Activated naive CD8-positive, alpha-beta T cell treated with anti-CD3 and anti-CD28 coated beads, Interleukin-2, amount 10 ng/mL, durations not matched to agents 7 days and 5 days (primary cell): ENCODE measurements at places on chromosomes 7 and 10. TPM values are rescaled to one million over a fixed set of nuclear protein-coding genes. Genes with fewer than 3 reads are reported as not detected.

Gene LIPK
- not detected for total RNA-seq

Gene SMO
- total RNA-seq = 0.20 TPM

DNA sequence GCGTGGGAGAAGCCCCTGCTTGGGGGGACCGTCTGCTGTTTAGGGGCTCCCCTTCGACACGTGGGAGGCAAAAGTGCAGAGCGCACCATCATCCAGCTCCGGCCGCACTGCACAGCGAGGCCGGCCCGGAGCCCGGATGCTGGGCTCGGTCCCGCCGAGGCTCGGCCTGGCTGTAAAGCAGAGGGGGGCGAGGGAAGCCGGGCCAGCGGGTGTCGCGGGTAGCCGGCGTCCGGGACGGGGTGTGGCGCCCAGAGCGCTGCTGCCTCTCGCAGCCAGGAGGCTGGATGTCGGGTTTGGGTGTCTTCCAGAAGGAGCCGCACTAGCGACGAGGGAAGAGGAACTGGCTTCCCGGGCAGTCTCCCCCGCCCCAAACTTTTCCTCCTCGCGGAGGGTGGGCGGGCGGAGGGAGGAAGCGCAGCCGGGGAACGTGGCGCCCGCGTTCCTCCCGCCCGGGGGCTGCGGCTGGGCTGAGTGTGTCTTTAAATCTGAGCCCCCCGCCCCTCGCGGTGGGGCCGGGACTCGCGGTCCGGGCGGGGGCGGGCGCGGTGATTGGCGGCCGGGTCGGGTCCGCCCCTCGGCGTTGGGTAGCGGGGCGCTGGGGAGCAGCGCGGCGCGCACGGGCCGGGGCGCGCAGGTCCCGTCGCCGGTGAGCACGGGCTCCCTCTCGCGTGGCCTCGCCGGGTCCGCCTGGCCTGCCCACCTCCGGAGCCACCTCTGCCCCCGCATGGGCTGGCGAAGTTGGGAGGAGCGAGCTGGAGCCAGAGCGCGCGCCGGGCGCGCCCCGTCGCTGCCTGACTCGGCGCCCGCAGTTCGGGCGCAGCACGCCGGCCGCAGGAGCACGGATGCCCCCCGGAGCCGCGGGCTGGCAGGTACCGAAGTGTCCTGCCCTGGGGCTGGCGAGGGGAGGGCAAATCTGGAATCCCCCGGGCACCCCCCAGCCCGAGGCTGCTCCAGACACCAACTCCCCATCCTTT lies at the start of gene PALD1:
Gene PALD1, plus strand, starts transcription at position 577 of the 974 bp plus-strand sequence. CDS start 47,185 bp downstream, outside the sequence.
- H3K36me3 ChIP-seq = no peaks in the 10 kb centered on the region
- peak; percentile 65 for DNase-seq
- H3K27ac ChIP-seq = peak within 1 kb of the TSS; percentile 68
- peaks cover 38% of the 10 kb centered on the region for H3K4me1 ChIP-seq
- H3K4me3 ChIP-seq = peak within 1 kb of the TSS; percentile 81
- H3K27me3 ChIP-seq = peaks cover 40% of the 10 kb centered on the region

- no peaks in the 10 kb centered on the region for H3K36me3 ChIP-seq
- H3K27me3 ChIP-seq = no peaks in the 10 kb centered on the region
- no peak overlapping the region for H3K4me3 ChIP-seq
- no peak overlapping the region for H3K27ac ChIP-seq
- no peak for DNase-seq
- H3K4me1 ChIP-seq = no peaks in the 10 kb centered on the region
These were observed 459.0 kb downstream of the SH2D4B start for GRCh38 chr10:80996615-80997193.

DNA sequence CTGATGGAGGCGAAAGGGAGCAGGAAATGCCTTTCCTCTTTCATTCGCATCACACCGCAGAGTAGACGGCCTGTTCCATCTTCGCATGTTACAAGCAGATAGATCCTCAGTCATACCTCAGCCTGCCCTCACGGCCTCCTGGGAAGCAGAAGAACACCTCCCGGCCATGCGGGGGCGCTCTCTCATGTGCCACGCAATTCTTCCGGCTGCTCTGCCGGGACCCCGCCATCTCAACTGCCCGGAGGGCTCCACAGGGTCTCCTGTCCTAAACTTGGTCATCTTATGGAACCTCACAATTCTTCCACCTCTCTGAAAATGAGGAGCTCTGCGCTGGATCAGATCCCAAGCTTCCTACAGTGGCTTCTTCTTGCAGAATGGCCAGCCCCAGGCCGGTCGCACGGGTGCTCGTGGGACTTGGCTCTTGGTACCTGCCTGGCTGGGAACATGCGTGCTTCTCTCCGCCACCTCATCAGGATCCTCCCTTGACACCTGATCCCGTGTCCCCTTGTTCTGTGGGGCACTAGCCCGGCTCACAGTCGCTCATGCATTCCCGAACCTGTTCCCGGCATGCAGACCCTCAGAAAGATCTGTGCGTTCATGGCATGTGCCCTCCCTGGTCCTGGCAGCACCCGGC lies 262.8 kb upstream of the SHH start:
- no peaks in the 10 kb centered on the region for H3K36me3 ChIP-seq
- H3K4me1 ChIP-seq = no peaks in the 10 kb centered on the region
- H3K27ac ChIP-seq = no peak overlapping the region
- H3K4me3 ChIP-seq = no peak overlapping the region
- peaks cover 6% of the 10 kb centered on the region for H3K27me3 ChIP-seq

- no peak overlapping the region for H3K4me3 ChIP-seq
- H3K27ac ChIP-seq = no peak overlapping the region
- no peaks in the 10 kb centered on the region for H3K4me1 ChIP-seq
- no peaks in the 10 kb centered on the region for H3K27me3 ChIP-seq
- no peak for DNase-seq
These were observed 67.7 kb upstream of the NEUROD6 start for GRCh38 chr7:31408140-31408729.

- no peaks in the 10 kb centered on the region for H3K27me3 ChIP-seq
- no peak for DNase-seq
- peak overlapping the region; percentile 44 for H3K4me3 ChIP-seq
- H3K4me1 ChIP-seq = peaks cover 34% of the 10 kb centered on the region
These were observed 2.7 kb upstream of the MTG1 start for GRCh38 chr10:133391249-133391635.

DNA sequence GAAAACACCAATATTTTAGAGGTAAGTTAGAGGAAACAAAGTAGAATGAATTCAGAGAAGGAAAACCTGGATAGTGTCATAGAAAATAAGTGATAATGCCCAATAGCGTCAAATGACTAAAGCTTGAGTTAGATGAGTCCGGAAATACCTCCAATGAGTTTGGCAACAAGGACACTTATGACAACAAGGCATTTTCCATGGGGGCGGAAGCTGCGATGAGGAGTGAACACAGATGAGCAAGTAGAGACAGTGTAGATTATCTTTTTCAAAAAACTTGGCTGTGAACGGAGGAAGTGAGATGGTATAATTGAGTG lies 383 bp upstream of the R3HCC1L start:
- H3K27me3 ChIP-seq = peaks cover 4% of the 10 kb centered on the region
- no peak for DNase-seq
- H3K36me3 ChIP-seq = peaks cover 13% of the 10 kb centered on the region
- peak overlapping the region; percentile 96 for H3K27ac ChIP-seq
- peak overlapping the region; percentile 88 for H3K4me3 ChIP-seq

Gene CRTAC1
- total RNA-seq = not detected

- peaks cover 14% of the 10 kb centered on the region for H3K27me3 ChIP-seq
- no peaks in the 10 kb centered on the region for H3K36me3 ChIP-seq
- no peaks in the 10 kb centered on the region for H3K4me1 ChIP-seq
- H3K27ac ChIP-seq = no peak overlapping the region
These were observed 117.6 kb downstream of the DIP2C start for GRCh38 chr10:571688-572451.

Gene PTPN20
- 2.4 TPM for total RNA-seq

- no peaks in the 10 kb centered on the region for H3K4me1 ChIP-seq
- no peak for DNase-seq
- H3K36me3 ChIP-seq = no peaks in the 10 kb centered on the region
These were observed 141.1 kb downstream of the GRM3 start for GRCh38 chr7:86784765-86785164.

DNA sequence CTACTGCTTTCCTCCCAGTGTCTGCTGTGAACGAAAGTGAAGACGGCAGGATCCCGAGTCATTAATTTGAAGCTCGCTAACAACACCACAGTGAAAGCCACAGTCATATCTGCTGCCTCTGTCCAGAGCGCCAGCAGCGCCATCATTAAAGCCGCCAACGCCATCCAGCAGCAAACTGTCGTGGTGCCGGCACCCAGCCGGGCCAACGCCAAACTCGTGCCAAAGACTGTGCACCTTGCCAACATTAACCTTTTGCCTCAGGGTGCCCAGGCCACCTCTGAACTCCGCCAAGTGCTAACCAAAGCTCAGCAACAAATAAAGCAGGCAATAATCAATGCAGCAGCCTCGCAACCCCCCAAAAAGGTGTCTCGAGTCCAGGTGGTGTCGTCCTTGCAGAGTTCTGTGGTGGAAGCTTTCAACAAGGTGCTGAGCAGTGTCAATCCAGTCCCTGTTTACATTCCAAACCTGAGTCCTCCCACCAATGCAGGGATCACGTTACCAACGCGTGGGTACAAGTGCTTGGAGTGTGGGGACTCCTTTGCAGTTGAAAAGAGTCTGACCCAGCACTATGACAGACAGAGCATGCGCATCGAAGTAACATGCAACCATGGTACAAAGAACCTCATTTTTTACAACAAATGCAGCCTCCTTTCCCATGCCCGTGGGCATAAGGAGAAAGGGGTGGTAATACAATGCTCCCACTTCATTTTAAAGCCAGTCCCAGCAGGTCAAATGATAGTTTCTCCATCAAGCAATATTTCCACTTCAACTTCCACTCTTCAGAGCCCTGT lies 94.8 kb upstream of the KCNMA1 start:
- H3K36me3 ChIP-seq = no peaks in the 10 kb centered on the region
- no peaks in the 10 kb centered on the region for H3K4me1 ChIP-seq
- no peak for DNase-seq
- H3K27ac ChIP-seq = no peak overlapping the region
- H3K27me3 ChIP-seq = peaks cover 20% of the 10 kb centered on the region
- no peak overlapping the region for H3K4me3 ChIP-seq

- no peak overlapping the region for H3K4me3 ChIP-seq
- H3K27ac ChIP-seq = no peak overlapping the region
- H3K27me3 ChIP-seq = no peaks in the 10 kb centered on the region
These were observed 637.4 kb downstream of the GALNT17 start for GRCh38 chr7:71769326-71769725.

- no peaks in the 10 kb centered on the region for H3K27me3 ChIP-seq
- H3K27ac ChIP-seq = no peak overlapping the region
- no peak overlapping the region for H3K4me3 ChIP-seq
These were observed 236.0 kb downstream of the MAGI2 start for GRCh38 chr7:79217468-79217867.

Gene SPACDR
- 5.9 TPM for total RNA-seq

Gene OPN4
- not detected for total RNA-seq

DNA sequence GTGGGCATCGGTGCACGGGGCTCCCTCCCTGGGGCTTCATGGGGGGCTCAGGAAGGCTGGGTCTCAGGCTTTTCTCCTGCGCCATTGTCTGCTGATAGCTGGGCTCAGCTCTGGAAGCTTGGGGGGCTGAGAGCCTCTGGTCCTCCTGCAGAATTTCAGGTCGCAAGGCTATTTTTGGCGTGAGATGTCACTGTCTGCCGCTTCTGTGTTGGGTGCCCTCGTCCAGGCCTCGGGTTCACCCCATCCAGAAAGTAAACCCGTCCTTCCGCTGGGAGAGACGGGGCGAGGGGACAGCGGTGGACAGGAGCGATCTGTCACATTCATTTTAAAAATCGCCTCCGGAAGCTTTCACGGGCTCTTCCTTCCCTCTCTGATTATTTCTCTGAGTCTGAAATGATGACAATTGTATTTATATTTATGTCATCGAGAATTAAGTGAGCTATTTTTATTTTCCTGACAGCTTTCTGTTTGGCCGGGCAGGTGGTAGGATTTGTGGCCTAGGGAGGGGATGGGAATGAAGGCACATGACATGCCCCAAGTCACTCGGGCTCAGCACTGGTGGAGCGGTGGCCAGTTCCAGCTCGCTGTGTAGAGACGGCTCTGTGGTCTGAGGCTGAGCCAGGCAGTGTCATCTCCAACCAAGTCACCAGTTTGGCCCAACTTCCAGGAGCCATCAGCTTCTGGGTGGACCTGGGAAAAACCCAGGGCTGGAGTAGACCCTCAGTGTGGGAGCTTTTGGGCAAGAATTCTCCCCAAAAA lies 40.7 kb upstream of the AP5Z1 start:
- H3K4me3 ChIP-seq = no peak overlapping the region
- peak overlapping the region; percentile 25 for H3K27ac ChIP-seq
- H3K36me3 ChIP-seq = peaks cover 13% of the 10 kb centered on the region
- DNase-seq = no peak

DNA sequence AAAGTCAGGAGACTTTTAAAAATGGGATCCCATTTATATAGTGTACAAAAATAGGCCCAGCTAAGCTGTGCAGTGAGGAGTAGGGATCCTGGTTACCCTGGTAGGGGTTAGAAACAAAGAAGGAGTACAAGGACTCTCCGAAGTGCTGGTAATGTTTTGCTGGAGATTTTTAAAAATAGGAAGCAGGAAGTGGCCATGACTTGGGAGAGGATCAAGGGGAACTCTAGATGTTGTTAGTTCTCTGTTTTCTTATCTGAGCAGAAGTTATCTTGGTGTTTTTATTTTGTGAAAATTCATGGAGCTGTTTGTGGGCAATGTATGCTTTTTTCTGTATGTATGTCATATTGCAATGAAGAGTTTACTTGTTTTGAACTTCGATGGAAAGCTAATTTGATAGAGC lies 373.9 kb downstream of the SFMBT2 start:
- H3K36me3 ChIP-seq = peaks cover 12% of the 10 kb centered on the region
- peaks cover 36% of the 10 kb centered on the region for H3K4me1 ChIP-seq
- no peak overlapping the region for H3K4me3 ChIP-seq
- no peak overlapping the region for H3K27ac ChIP-seq

Gene VWA2
- not detected for total RNA-seq
